ENCODE measurements at places on chromosomes 4 and X.

DNA sequence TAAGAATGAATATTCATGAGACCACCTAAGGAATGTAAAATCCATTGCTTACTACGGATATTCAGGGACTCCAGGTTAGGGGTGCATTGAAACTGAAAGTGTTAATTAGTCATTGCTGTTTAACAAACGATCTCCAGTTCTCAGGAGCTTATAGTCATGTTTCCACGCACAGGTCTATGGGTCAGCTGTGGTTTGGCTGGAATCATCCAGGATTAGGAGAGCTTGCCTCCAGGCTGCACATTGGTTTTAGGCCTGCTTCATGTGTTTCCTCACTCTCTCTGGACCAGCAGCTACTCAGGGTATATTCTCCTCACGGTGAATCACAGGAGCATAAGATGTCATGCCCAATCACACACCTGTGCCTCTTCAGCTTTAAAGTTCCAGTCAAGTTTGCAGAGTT is 98.9 kb downstream of the ATXN3L start:
- DNase-seq, result no peak

DNA sequence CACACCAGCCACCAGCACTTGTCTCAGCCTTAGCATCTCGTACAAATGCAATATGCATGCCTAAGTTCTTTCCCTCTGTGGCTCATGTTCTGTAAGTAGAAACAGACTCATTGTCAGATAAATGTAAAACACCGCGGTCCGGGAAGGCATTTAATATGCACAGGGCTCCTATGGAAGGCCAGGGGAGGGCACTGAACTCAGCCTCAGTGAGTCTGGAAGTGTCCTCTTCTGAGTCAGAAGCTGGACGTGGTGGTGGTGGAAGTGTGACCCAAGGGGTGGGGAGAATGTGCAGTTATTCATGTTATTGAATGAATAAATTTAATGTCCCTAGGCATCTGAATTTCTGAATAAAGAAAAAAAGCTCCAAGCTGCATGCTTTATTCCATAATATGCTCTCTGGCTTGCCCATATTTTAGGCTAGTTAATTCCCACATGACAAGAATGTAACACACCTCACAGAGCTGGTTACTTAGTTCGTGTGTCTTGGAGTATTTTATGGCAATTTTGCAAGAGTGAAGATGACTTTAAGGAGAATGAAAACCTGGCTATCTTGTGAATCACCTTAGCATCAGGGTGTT is 193.1 kb upstream of the GATB start:
- no peak for DNase-seq

GRCh38 chr4:41448934-41449333 is 89.0 kb upstream of the LIMCH1 start:
- DNase-seq, result no peak

GRCh38 chr4:8188085-8188484 is 11.0 kb upstream of the SH3TC1 start:
- no peak for DNase-seq

DNA sequence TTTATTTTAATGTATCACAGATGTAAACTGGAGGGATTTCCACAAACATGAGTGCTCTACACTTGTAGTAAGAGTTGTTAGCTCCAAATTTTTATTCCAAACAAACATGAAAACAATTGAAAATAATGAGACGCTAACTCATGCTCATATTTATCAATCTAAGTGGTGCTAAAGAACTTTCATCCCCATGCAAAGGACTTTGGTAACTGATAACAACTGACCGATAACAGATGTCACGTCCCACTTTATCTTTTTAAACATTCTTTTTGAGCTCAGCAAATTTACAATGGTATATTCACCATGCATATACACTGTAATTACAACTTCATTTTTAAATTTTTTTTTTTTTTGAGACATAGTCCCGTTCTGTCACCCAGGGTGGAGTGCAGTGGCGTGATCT is 15.6 kb upstream of the MAOA start:
- no peak for DNase-seq

- no peak for DNase-seq
These were observed 33.7 kb downstream of the TMEM150C start for GRCh38 chr4:82528074-82528473.

- no peak for DNase-seq
These were observed 33.9 kb downstream of the SEC24D start for GRCh38 chr4:118801895-118802575.

- no peak for DNase-seq
These were observed 55.8 kb upstream of the F8A3 start for GRCh38 chrX:155514225-155514624.

GRCh38 chr4:39802005-39802404 is 104.1 kb downstream of the UBE2K start:
- DNase-seq, result no peak

DNA sequence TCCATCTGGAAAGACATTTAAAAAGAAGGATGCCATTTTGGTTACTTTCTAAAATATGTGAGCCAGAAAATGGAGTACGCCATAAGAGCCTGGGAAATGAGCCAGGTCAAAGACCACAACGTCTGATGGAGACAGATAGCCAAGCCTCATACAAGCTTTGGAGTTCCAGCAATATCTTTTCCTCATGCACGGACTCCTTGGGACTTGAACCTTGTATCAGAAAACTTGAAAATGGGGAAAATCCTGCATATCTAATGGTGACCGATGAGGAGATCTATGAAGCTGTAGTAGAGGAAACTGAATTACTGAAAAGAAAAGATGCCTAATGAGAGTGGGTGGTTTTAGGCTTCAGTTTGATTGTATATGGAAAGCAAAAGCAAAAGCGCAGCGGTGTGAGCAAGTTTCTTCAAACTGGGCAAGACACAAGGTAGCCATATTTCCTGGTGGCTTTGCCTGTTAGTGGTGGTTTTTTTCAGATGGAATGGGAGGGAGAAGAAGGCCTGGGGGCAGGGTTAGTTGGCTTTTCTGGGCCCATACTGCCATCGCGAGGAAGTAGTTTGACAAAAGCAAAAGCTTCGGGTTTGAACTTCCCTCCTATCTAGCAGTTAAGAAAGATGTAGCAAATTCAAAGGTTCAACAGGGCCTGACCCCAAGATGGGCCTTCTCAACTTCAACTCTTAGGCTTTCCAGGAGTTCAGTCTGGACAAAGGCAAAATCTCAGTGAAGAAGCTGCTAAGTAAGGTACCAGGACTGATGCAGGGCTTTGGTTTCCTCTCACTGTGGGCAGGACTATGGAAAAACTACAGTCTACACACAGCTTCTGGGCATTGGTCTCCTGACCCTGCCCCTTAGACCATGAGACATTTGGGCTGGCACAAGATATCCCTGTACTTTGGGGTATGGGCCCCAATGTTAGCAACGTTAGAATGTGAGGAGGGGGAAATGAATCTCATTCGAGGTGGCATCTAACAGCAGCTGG is 210.0 kb upstream of the STK26 start:
- DNase-seq, result no peak

GRCh38 chr4:141658309-141658708 is 21.9 kb downstream of the IL15 start:
- no peak for DNase-seq

GRCh38 chr4:2961421-2961810 is 1.8 kb downstream of the NOP14 start:
- no peak for DNase-seq

DNA sequence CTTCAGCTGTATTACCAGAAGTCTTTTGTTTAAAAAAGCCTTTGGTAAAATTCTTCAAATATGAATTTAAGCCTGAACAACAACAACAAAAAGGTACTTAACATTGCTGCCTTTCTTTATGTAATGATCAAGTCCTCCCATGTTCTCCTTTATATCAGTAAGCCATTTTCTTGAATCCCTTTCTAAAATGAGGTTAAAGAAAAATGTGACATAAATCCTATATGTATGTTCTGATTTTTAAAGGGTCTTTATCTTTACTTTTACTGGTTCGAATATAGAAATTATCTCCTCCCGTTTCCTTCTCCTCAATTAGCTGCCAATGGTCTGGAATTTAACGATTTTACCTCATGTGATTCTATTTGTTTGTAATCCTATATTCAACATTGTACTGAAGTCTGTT is 522.8 kb downstream of the IL1RAPL1 start:
- DNase-seq, result no peak

DNA sequence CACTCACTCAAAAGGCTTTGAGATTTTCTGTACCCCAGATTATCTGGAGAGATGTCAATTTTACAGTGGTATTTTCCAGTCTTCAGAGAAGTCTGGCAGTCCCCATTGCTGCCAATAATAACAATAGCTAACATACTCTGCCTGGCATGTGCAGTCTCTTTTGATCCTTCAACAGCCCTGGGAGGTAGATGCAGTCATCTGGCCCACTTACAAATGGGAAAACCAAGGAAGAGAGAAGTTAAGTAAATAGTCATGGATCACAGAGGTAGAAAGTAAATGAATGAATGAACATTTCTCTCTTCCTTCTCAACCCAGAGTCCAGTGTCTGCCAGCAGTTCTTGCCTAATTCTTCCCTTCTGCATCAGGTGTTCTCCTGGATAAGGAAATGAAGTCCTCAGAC is 113.0 kb upstream of the EDNRA start:
- no peak for DNase-seq

- no peak for DNase-seq
These were observed 78.8 kb downstream of the RLIM start for GRCh38 chrX:74535408-74536151.

GRCh38 chr4:189204616-189205015 is 736.1 kb upstream of the FRG1 start:
- DNase-seq, result no peak

DNA sequence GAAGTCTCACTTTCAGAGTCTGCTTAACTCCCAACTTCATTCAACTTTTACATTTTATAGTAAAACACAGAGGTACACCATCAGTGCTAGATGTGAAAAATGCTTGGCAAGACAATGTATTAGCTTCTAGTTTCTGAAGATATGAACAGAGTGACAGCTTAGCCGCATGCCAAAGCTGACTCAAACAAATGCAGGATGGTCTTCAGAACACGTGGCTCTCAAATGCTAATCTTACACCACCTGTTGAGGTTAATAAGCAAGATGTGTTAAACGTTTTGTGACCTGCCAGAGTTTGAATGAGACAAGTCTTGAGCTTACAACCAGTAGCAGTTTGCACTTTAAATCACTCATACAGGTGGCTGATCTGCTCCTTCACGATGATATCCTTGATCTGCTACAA is 18.9 kb upstream of the GPM6B start:
- no peak for DNase-seq

GRCh38 chrX:133005042-133005441 is 46.6 kb upstream of the HS6ST2 start:
- DNase-seq, result peak; percentile 1

GRCh38 chrX:155225774-155226173 is 9.5 kb downstream of the VBP1 start:
- DNase-seq, result no peak

GRCh38 chr4:25370242-25370641 is 6.8 kb upstream of the ANAPC4 start:
- no peak for DNase-seq

DNA sequence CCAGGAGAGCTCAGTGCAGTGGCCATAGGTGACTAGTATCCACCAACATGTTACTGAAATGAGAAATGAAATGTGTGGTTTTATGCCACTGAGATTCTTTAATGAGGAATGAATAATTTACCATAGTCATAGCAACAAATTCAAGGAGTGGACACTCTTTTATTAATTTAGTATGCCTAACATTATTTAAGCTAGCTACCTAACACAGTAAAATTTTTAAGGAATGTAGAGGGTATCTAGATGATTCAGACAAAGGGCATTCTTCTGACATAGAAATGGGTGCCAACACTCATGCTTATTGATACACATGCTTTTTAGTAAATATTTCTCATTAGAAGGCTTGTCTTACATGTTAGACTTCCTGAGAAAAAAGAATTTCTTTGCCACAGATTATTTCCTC is 33.3 kb upstream of the SULT1B1 start:
- no peak for DNase-seq

GRCh38 chrX:140510895-140511295 is 6.0 kb upstream of the SOX3 start:
- DNase-seq, result no peak

- DNase-seq, result no peak
These were observed 6.5 kb upstream of the GLRA3 start for GRCh38 chr4:174835536-174835935.

GRCh38 chrX:13087322-13088155 is 43.1 kb upstream of the FAM9C start:
- no peak for DNase-seq

GRCh38 chr4:98498774-98499173 is 159.6 kb downstream of the TSPAN5 start:
- no peak for DNase-seq

DNA sequence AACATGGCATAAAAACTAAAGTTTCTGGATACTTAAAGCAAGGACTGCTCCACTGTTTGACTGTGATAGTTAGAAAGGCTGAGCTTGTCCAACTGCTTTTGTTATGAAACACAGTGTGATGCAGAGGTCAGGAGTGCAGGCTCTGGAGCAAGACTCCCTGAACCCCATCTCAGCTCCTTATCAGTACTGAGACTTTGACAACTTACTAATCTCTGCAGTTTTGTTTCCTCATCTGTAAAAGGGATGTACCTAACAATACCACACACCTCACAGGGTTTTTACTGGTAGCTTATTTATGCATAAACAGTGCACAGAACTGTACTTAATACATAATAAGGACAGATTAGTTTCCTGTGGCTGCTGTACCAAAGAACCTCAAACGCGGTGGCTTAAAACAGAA is 804.3 kb downstream of the FSTL5 start:
- no peak for DNase-seq

DNA sequence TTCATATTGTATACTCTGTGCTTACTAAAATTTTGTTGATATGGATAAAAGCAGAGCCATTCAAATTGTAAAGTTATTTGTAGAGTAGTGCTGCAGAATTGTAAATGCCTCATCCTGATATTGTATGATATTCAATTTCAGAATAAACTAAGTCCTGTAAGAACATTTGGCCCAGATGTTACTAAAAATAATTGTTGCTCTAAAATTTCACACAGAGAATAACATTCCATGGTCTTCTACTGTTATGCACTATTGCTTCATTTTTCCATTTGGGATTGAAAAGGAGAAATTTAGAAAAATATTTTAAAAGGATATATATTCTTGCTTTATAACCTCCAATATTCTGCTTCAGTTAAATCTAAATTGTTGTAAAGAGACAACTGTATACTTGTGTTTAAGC is 195.6 kb downstream of the LARP7 start:
- DNase-seq, result no peak

GRCh38 chr4:85228264-85228663 is 246.7 kb upstream of the ARHGAP24 start:
- DNase-seq, result no peak

GRCh38 chr4:21569638-21570037 is 378.9 kb downstream of the KCNIP4 start:
- no peak for DNase-seq

Measured in right renal pelvis (tissue), 4 donors.